ENCODE measurements at places on chromosomes 11 and 22.

GRCh38 chr11:124315052-124315451 is 1.3 kb upstream of the OR8D1 start:
- H3K27ac ChIP-seq: no peak overlapping the region
- no peaks in the 10 kb centered on the region for H3K36me3 ChIP-seq
- H3K27me3 ChIP-seq: no peaks in the 10 kb centered on the region
- H3K4me1 ChIP-seq: no peaks in the 10 kb centered on the region
- no peak overlapping the region for H3K4me3 ChIP-seq
- DNase-seq: peak; percentile 37

- H3K27ac ChIP-seq: no peak overlapping the region
- no peaks in the 10 kb centered on the region for H3K4me1 ChIP-seq
- no peaks in the 10 kb centered on the region for H3K36me3 ChIP-seq
These were observed 17.3 kb downstream of the SLC3A2 start for GRCh38 chr11:62898027-62898426.

- H3K36me3 ChIP-seq: no peaks in the 10 kb centered on the region
- no peak for DNase-seq
- no peak overlapping the region for H3K27ac ChIP-seq
- no peak overlapping the region for H3K4me3 ChIP-seq
These were observed 16.8 kb downstream of the CD5 start for GRCh38 chr11:61119055-61119454.

GRCh38 chr11:121930004-121930965 is 185.7 kb downstream of the BLID start:
- peak overlapping the region; percentile 79 for H3K27ac ChIP-seq
- peak overlapping the region; percentile 38 for H3K4me3 ChIP-seq
- DNase-seq: peak; percentile 94
- no peaks in the 10 kb centered on the region for H3K27me3 ChIP-seq
- H3K4me1 ChIP-seq: peaks cover 28% of the 10 kb centered on the region

DNA sequence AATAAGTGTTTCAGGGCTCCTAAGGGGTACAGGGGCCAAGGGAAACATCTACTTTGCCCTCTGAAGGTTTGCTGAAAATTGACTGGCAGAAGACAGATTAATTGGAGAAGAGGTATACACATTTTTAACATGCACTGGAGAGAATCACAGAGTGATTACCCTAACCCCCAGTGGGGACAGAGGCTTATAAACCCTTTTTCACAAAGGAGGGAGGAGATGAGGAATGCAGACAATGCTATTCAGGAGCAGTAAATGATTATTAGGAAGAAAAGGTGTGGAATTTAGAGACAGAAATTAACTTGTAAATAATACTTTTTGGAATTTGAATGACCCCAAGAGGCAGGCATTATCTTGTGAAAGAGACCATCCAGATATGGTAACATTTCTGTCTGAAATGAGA is 582.4 kb upstream of the B3GAT1 start:
- peaks cover 16% of the 10 kb centered on the region for H3K4me1 ChIP-seq
- no peak overlapping the region for H3K4me3 ChIP-seq
- H3K36me3 ChIP-seq: no peaks in the 10 kb centered on the region
- no peak for DNase-seq
- H3K27me3 ChIP-seq: no peaks in the 10 kb centered on the region

DNA sequence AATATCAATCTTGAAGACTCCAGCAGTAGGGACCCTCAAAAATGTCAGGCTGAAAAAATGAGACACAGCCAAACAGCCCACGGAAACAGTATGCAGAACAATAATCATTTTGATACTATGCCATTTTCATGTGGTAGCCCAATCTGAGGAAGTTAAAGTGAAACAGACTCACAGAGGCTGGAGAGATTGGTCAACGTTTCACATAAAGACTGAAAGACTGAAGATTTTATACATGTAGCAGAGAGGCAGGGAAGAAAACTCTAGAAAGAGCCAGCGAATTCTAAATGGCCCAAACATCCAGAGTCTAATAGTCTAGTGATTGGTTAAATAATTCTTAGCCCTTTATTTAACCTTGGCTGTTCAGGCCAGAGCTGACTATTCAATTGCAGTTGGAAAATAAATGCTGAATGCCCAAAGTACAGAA is 49.4 kb downstream of the MAML2 start:
- H3K27ac ChIP-seq: peak overlapping the region; percentile 5
- H3K36me3 ChIP-seq: no peaks in the 10 kb centered on the region
- no peaks in the 10 kb centered on the region for H3K27me3 ChIP-seq
- peak overlapping the region; percentile 10 for H3K4me3 ChIP-seq
- H3K4me1 ChIP-seq: peaks cover 41% of the 10 kb centered on the region
- no peak for DNase-seq

DNA sequence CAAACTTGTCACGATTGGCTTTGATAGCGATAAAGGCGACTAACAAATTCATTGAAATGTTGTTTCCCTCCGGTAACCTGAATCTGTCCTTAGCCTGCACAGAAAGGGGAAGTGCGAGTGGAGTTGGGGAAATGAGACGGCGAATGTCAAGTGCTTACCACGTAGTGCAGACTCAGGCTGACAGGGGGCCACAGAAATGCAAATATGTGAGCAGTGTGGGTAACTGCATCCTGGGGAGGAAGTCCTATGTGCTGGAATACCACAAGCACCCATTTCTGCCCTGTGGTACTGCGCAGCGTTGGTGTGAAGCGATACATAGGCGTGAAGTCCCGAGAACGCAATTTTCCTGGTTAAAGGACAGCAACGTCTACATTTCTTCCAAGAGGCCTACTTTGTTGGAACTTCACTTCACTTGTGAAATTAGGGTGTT is 869 bp upstream of the EIF4ENIF1 start:
- H3K27ac ChIP-seq: peak overlapping the region; percentile 98
- peaks cover 20% of the 10 kb centered on the region for H3K36me3 ChIP-seq
- DNase-seq: peak; percentile 66
- no peaks in the 10 kb centered on the region for H3K27me3 ChIP-seq

GRCh38 chr11:93939084-93939760 is 81.9 kb upstream of the HEPHL1 start:
- H3K27ac ChIP-seq: no peak overlapping the region
- H3K4me1 ChIP-seq: no peaks in the 10 kb centered on the region
- H3K4me3 ChIP-seq: no peak overlapping the region
- peak; percentile 27 for DNase-seq
- peaks cover 14% of the 10 kb centered on the region for H3K27me3 ChIP-seq
- no peaks in the 10 kb centered on the region for H3K36me3 ChIP-seq

DNA sequence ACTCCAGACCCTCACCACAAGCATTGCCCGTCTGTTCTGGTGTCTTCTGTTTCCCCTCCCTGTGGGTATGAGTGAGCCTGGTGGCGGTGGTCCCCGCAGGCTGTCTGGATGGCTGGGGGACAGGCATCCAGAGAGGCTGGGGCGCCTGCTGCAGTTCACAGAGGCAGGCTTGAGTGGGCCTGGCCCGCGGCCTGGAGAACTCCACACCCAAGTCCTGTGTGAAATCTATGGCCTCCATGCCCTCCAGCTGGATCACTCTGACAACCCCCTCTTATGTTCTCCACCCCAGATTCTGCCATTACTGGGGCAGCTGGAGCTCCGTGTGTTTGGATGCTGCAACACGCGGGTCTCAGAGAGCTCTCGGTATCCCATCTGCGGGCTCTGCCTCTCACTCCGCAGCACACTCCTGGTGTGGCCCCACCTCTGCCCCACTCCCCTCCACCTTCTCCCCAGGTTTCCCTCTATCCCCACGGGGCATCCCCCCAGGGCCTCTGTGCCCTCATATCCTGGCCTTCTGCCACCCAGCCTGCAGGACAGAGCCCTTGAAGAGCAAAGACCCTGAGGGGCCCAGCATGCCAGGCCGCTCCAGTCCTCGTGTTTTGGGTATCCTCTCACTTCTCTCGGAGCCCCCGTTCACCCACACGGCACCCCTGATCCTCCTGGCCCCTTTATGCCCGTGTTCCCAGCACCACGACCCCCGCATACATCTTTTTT is 31.3 kb downstream of the LRRC74B start:
- no peak overlapping the region for H3K4me3 ChIP-seq
- DNase-seq: no peak
- no peak overlapping the region for H3K27ac ChIP-seq
- no peaks in the 10 kb centered on the region for H3K27me3 ChIP-seq
- H3K4me1 ChIP-seq: no peaks in the 10 kb centered on the region
- no peaks in the 10 kb centered on the region for H3K36me3 ChIP-seq

GRCh38 chr11:64094463-64095260 is 58.9 kb downstream of the FLRT1 start:
- no peaks in the 10 kb centered on the region for H3K27me3 ChIP-seq
- H3K4me1 ChIP-seq: peaks cover 59% of the 10 kb centered on the region
- no peak for DNase-seq
- no peaks in the 10 kb centered on the region for H3K36me3 ChIP-seq
- no peak overlapping the region for H3K4me3 ChIP-seq

- no peak overlapping the region for H3K27ac ChIP-seq
- H3K4me3 ChIP-seq: no peak overlapping the region
- H3K36me3 ChIP-seq: no peaks in the 10 kb centered on the region
- H3K27me3 ChIP-seq: no peaks in the 10 kb centered on the region
- peak; percentile 65 for DNase-seq
These were observed 115.8 kb upstream of the FGF3 start for GRCh38 chr11:69934861-69935494.

- DNase-seq: no peak
- no peaks in the 10 kb centered on the region for H3K27me3 ChIP-seq
These were observed 1.1 kb downstream of the CAVIN3 start for GRCh38 chr11:6319001-6319703.

DNA sequence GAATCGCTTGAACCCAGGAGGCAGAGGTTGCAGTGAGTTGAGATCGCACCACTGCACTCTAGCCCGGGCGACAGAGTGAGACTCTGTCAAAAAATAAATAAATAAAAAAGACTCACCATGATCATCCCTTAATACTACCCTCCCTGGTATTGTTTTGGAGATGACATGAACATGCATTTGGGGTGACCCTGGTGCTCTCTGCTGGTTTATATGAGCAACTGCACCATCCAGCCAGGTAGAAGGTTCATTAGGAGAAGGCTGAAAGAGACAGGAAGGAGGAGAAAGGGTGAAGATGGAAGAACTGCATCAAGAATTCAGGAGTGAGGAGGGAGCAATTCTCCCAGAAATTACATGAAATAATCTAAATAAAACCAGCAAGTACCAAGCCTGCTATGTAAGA is 37.8 kb downstream of the SLC5A1 start:
- no peak overlapping the region for H3K4me3 ChIP-seq
- no peak overlapping the region for H3K27ac ChIP-seq
- peaks cover 5% of the 10 kb centered on the region for H3K4me1 ChIP-seq
- H3K27me3 ChIP-seq: no peaks in the 10 kb centered on the region

GRCh38 chr11:59102259-59102765 is 4.7 kb upstream of the FAM111B start:
- H3K4me1 ChIP-seq: peaks cover 6% of the 10 kb centered on the region
- H3K4me3 ChIP-seq: no peak overlapping the region
- peaks cover 19% of the 10 kb centered on the region for H3K27me3 ChIP-seq
- peak; percentile 48 for DNase-seq

DNA sequence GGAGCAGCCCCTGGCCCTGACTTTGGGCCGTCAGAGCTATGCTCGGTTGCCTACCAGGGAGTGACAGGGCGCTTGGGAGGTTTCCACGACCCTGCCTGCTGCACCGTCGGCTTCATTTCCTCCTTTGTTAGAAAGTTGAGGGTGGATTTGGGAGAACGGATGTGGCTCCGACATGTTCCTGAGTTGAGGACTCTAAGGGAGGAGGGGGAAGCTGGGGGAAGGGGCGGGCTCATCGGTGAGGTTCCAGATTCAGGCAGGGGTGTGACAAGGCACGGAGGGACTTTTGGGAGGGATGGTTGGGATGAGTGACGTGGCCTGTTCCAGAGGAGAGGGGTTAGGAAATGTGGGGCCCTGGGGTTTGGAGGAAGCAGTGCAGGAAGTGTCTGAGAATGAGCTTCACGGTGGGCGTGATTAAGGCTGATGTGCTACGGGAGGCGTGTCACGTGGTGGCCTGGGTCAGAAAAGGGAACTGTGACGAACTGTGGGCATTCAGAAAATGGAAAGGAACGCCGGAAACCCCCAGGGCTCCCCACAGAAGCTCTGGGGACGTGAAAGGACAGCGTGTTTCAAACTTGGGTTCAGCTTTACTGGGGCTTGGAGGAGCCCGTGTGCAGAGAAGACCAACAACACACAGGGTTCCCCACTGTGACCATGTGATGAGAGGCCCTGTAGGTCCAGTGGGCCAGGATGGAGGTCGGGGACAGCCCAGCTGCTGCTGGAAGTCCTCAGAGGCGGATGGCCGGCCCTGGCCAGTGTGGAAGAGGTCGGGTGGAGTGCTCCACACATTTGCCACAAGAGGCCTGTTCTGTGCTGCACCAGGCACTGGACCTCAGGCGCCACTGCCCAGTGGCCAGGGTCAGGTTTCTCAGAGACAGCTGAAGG is 2.8 kb downstream of the PARVB start:
- DNase-seq: peak; percentile 93
- no peaks in the 10 kb centered on the region for H3K27me3 ChIP-seq
- H3K4me1 ChIP-seq: peaks cover 29% of the 10 kb centered on the region
- no peaks in the 10 kb centered on the region for H3K36me3 ChIP-seq
- H3K27ac ChIP-seq: peak overlapping the region; percentile 94

- H3K27ac ChIP-seq: no peak overlapping the region
- H3K4me1 ChIP-seq: peaks cover 5% of the 10 kb centered on the region
- no peak for DNase-seq
- H3K36me3 ChIP-seq: no peaks in the 10 kb centered on the region
- no peak overlapping the region for H3K4me3 ChIP-seq
- no peaks in the 10 kb centered on the region for H3K27me3 ChIP-seq
These were observed 128.8 kb downstream of the ST3GAL4 start for GRCh38 chr11:126484266-126484665.

- peaks cover 20% of the 10 kb centered on the region for H3K4me1 ChIP-seq
- no peaks in the 10 kb centered on the region for H3K27me3 ChIP-seq
- H3K4me3 ChIP-seq: no peak overlapping the region
- no peak overlapping the region for H3K27ac ChIP-seq
These were observed 244.5 kb upstream of the POU2AF2 start for GRCh38 chr11:111001081-111001430.

- no peak overlapping the region for H3K4me3 ChIP-seq
- peaks cover 21% of the 10 kb centered on the region for H3K4me1 ChIP-seq
- no peaks in the 10 kb centered on the region for H3K27me3 ChIP-seq
- H3K36me3 ChIP-seq: no peaks in the 10 kb centered on the region
- DNase-seq: no peak
- no peak overlapping the region for H3K27ac ChIP-seq
These were observed 1268.9 kb downstream of the BRD1 start for GRCh38 chr22:48558606-48559402.

DNA sequence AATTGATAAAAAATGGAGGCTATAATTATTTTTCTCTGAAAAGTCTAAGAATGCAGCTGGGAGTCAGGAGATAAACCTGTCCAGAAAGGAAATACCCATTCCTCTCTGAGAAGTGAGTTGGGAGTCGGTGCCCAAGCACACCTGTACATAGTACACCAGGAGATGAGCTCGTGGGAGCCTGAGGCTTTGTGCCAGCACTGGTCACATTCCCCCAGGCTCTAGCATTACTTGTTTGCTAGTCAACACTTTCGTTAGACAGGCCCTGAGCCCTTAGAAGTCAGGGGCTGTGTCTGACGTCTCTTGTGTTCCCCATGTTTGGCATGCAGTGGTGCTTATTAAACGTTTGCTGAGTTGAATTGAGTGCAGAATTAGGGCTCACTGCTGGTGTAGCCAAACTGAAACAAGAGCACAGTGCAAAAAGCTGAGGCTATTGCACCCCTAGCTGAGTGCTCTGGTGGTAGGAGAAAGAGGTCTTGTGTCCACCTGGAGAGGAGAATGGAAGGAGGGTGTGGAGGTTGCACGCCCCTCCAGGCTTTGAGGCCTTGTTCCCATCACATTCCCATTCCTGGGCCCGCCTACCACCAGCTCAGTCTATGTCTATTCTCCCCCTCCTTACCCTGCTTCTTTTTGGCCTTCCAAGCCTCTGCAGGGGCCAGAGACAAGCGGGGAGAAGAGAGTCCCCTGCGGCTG is 6.8 kb downstream of the ROBO4 start:
- no peak overlapping the region for H3K4me3 ChIP-seq
- DNase-seq: no peak
- H3K4me1 ChIP-seq: no peaks in the 10 kb centered on the region
- H3K27me3 ChIP-seq: peaks cover 28% of the 10 kb centered on the region
